ENCODE measurements at places on chromosomes 6 and 20. TPM values are rescaled to one million over a fixed set of nuclear protein-coding genes. Genes with fewer than 3 reads are reported as not detected.

DNA sequence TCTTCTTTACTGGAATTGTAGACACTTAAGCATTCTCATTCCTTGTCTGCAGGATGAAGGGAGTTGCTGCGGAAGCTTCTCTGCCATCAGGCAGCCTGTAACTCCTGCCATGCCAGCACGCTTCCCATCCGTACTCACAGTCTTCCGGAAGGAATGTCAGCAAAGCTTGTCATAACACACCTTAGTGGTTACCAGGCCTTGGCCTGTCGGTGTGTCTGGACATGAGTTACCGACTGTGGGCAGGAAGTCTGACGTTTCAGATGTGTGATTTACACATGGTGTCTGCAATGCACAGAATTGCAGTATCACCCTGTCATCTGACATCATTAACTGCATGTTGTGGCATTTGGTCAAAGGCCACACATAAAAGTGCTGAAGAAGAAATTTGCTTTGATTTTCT lies 102.2 kb downstream of the SLC24A3 start:
- H3K4me1 ChIP-seq, result no peaks in the 10 kb centered on the region
- no peak overlapping the region for H3K27ac ChIP-seq
- H3K36me3 ChIP-seq, result no peaks in the 10 kb centered on the region
- H3K27me3 ChIP-seq, result no peaks in the 10 kb centered on the region
- no peak overlapping the region for H3K4me3 ChIP-seq

- no peak overlapping the region for H3K27ac ChIP-seq
- H3K4me1 ChIP-seq, result no peaks in the 10 kb centered on the region
- no peak for DNase-seq
- no peaks in the 10 kb centered on the region for H3K27me3 ChIP-seq
Observed at GRCh38 chr20:5045906-5046305, 44.6 kb upstream of the SLC23A2 start.

GRCh38 chr6:167832497-167833395 lies 6.0 kb downstream of the AFDN start:
- H3K36me3 ChIP-seq, result no peaks in the 10 kb centered on the region
- peaks cover 33% of the 10 kb centered on the region for H3K4me1 ChIP-seq
- H3K27ac ChIP-seq, result peak overlapping the region; percentile 84

Gene CYP39A1
- 3.4 TPM for polyA plus RNA-seq

Gene E2F1
- polyA plus RNA-seq, result 8.5 TPM

Gene SMLR1
- polyA plus RNA-seq, result 48.7 TPM
